Activated CD4-positive, alpha-beta T cell treated with anti-CD3 and anti-CD28 coated beads, Interleukin-2, Interleukin-6, amounts not matched to agents 100 ng/mL and 50 ng/mL, durations not matched to agents 16 hours and 8 hours (primary cell): ENCODE measurements at places on chromosomes 12 and 14.
A peak's percentile ranks its signal among the peaks of the same experiment; 100 is the strongest.

DNA sequence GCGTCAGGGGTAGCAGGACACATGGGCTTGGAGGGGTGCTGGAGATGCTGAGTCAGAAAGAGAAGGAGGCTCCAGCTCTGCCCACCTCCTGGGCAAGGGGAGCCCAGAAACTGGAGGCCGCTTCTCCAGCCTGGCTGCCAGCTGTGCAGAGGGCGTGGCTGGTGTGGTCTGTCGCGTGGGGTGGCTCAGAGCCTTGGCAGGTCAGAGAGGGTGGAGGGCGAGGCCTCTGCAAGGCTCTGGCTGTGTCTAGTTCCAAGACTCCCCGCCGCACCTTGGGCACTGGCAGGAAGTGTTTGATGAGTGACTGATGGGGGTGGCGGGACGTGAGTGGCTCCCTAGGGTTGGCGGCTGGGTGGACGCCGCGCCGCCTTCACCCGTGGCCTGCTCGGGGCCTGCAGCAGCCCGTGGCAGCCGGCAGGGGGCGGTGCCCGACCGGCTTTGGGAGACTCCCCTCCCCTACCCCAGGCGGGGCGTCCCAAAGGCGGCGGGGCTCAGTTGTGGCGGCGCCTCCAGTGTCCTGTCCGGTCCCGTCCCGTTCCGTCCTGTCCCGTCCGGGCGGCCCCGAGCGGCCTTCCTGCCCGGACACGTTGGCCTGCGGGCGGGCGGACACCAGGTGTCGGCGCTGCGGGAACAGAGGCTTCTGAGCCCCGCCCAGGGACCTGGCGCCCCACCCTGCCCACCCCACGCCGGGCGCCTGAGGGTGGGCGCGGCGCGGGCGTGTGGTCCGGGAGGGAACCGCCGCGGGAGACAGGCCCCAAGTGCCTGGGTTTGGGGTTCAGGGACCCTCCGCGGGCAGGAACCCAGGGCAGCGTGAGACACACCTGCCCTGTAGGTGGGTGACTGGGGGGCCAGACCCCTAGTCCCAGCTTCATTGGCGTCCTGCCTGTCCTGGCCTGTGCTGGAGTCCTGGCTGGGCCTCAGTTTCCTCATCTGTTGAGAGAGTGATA is 39.7 kb downstream of the KRT80 start:
- peak; percentile 69 for DNase-seq

DNA sequence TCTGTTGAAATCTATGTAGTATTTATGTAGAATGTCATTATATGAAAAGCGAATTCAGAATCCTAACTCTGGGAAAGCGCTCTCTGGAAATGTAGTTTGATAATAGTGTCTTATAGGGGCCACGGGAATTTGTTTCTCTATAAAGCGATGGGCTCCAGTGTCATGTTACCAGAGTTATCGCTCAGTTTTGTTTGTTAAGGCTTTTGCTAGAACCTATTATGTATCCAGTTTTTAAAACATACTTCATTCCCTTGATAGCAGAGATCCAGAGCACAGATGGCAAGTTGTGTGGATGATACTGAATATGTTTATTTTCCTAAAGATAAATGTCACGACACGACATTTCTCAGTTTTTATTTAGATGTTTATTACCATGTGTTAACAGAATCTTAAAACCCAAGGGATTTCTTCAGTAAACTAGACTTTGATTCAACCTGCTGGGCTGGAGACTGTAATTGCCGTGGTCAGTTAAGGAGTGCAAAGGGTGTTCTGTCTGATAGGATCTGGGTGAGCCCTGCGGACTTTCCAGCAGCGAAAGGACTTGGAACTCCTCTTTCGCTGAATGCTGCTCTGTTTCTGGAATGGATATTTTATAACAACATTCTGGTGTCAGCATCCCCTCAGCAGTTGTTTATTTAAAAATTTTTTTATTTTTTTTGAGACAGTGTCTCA is 1.7 kb upstream of the DNAH10 start:
- no peak for DNase-seq

GRCh38 chr14:101491841-101492240 is 69.5 kb upstream of the DIO3 start:
- DNase-seq = no peak

- no peak for DNase-seq
These were observed 108.3 kb downstream of the NUAK1 start for GRCh38 chr12:106030210-106031071.

GRCh38 chr12:125402874-125403789 is 337.9 kb downstream of the AACS start:
- peak; percentile 52 for DNase-seq

GRCh38 chr12:127295630-127296029 is 971.3 kb upstream of the TMEM132C start:
- DNase-seq = no peak

DNA sequence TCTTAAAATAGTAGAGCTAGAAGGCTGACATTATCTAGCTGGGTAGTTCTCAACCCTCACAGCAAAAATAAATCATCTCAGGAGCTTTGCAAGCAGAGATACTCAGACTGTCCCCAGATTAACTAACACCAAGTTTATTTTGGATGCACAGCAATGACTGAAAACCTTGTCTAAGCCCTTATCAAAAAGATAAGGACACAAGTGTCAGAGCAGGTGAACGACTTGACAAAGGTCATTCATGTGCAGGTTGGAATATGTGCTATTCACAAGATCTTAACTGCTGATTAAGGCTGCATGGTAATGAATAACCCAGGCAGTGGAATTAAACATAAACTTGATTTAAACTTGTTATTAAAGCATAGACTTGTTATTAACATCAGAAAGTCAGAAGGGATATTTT is 246.6 kb downstream of the BTG1 start:
- DNase-seq = no peak

DNA sequence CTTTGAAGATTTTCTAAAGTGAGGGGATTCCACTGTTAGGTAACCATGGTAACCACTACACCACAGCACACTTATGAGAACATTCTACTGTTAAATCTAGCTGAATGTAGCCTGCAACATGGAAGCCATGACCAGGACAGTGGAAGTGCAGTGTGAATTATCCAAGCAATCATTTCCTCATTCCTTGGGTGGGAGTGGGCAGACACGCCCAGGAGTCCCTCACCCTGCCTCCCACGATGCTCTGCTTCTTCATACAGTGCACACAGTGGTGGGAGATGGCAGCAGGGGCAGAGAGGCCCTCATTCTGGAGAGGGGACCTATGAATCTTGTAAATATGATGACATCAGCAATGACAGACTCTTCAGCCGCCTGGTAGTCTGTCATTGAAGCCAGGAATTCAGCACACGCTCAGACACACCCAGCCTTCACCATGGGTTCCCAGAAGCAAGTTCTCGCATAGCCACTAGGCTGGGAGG is 70.1 kb upstream of the HOXC13 start:
- no peak for DNase-seq

DNA sequence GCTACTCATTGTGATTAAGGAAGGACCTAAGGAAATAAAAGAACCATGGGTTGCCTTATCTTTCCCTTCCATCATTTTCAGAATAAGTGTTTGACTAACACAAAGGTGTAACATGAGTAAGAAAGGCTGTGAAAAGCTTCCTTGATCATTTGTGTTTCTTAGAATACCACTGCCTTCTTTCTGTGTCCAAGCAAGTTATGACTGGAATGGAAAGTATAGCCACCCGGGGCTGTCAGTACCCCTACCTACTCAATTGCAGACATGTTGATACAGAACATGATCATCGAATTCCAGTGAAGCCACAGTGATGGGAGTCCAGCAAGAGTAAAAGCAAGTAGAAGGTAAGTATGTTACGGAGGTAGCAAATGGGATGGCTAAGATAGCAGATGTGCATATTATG is 209.8 kb downstream of the PELI2 start:
- DNase-seq = peak; percentile 27

DNA sequence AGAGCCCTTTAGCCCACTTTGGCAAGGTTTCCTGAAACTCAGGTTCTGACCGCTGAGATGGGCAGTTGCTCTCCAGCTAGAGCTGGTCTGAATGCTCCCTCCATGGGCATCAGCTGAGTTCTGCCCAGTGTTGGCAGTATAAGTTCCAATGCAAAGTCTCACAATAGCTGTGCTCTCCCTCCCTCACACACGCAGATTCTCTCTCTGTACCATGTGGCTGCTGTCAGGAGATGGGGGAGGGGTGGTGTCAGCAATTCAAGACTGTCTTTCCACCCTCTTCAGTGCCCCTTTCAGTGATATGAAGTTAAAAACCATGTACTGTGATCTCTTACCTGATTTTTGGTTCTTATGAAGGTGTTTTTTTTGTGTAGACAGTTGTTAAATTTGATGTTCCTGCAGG is 164.3 kb upstream of the PLEKHA5 start:
- no peak for DNase-seq

DNA sequence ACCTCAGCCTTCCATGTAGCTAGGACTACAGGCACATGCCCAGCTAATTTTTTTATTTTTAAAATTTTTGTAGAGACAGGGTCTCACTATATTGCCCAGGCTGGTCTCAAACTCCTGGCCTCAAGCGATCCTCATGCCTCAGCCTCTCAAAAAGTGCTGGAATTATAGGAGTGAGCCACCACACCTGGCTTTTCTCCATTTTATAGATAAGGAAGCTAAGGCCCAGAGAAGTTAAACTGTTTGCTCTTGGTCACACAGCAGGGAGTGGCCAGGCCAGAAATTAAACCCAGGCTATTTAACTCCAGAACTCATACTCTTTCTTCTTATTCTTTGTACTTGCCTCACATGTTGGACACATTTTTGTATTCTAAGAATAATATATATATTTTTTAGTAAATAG is 16.5 kb downstream of the UBE3B start:
- DNase-seq = no peak

DNA sequence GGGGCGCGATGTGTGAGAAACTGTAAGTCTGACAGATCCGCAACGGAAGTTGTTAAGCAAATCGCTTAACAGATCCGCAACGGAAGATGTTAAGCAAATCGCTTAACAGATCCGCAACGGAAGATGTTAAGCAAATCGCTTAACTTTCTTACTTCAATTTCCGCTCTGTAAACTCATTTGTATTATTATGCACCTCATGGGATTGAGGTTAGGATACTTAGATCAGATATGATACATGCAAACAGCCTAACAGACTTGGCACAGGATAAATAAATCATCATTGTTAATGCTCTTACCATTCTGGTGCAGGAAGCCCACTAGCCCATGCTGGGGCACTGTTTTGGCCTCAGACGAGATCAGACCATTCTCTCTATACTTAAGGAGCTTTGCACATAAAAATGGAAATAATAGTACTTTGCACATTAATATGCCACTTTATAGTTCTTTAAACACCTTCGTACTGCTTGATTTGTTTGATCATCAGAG is 399 bp downstream of the NCAPD2 start:
- DNase-seq = no peak

GRCh38 chr12:75194250-75194649 is 15.4 kb downstream of the KCNC2 start:
- DNase-seq = no peak

GRCh38 chr12:14260011-14260993 is 105.2 kb upstream of the ATF7IP start:
- no peak for DNase-seq

GRCh38 chr12:100987552-100988521 is 193.3 kb downstream of the ANO4 start:
- peak; percentile 64 for DNase-seq

DNA sequence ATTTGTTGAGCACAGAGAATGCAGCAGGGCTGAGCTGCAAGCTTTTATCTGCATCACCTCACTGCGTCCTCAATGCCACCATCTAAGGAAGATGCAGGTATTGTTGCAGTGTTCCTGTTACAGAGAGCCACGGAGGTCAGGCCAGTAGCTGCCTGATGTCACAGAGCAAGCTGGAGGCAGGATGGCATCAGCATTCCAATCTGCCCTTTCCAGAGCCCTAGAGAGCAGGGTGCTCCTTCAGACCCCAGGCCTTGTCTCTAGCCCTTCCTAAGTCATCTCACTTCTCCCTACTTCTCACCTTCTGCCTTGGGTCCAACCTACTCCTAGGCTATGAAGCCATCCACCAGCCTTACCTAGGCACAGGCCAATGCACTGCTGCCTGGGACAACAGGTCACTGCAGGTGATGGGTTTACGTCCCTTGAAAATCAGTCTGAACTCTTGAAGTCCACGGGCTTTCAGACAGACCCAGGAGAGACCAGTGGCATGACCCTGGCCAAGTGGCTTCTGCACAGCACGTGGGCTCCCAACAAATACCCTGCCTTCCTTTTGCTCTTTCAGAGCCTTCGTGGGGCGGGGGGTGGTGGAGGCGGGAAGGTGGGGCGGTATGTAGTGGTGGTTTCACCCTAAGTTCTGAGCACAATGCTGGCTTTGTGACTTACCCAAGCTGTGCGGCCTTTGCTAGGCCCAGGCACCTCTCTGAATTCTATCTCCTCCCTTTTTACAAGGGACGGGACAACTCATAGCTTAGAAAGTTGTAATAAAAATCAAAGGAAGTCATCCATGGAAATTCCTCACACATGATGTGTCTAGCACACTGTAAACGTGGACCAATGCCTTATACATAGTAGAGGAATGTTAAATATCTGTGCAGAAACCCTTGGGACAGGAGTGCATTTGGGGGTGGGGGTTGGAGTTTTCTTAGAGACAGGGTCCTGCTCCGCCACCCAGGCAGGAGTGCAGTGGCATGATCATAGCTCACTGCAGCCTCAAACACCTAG is 136.0 kb downstream of the KSR2 start:
- DNase-seq = no peak

DNA sequence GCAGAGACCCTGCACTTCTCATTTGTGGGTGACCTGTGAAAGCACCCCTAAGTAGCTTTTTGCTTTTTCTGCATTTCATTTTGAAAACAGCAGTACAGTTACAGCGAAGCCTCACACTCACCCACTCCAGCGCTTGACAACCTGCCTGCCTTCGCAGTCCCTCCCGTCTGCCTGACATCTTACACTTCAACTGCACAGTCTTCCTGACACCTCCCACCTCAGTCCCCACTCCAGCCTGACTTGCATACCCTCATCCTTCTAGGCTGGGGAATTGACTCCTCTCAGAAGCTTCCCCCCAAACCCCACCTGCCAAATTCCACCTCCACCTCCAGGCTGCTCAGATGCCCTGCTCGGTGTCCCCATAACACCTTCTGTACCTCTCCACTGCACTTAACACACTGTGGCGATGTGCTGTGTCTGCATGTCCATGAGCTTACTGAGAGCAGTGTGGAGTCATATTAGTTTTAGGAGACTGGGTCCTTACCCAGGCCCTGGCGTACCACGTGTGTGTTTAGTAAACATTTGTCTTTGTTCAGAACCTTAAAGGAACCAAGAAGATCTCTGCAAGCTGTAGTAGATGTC is 159.4 kb downstream of the PRKCH start:
- DNase-seq = no peak

GRCh38 chr14:57493467-57494181 is at the start of gene CCDC198:
TSS of gene CCDC198 (minus strand) at chr14:57493857. CDS start at chr14:57493715, 142 bp downstream.
- no peak for DNase-seq

- peak; percentile 34 for DNase-seq
These were observed 310.2 kb downstream of the APAF1 start for GRCh38 chr12:98955284-98955683.

GRCh38 chr12:132330549-132330881 is 1.1 kb upstream of the GALNT9 start:
- DNase-seq = no peak

DNA sequence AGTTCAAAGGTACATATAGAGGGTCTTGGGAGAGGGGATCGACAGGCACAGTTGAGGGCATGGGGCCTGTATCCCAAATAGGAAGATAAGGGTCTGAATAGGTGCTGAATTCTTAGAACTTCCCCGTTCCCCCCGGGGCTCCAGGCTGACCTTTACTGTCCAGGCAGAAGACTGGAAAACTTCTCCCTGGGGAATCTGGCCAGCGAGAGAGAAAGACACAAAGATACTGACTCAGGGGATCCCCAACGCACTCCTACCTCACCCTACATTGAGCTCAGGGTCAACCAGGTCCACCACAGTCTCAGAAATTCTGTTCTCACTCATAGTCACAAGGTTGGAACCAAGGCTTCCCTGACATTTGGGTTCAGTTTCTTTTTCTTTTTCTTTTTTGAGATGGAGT is 46.2 kb downstream of the ACACB start:
- no peak for DNase-seq
